ENCODE measurements at places on chromosomes 3 and 15.

DNA sequence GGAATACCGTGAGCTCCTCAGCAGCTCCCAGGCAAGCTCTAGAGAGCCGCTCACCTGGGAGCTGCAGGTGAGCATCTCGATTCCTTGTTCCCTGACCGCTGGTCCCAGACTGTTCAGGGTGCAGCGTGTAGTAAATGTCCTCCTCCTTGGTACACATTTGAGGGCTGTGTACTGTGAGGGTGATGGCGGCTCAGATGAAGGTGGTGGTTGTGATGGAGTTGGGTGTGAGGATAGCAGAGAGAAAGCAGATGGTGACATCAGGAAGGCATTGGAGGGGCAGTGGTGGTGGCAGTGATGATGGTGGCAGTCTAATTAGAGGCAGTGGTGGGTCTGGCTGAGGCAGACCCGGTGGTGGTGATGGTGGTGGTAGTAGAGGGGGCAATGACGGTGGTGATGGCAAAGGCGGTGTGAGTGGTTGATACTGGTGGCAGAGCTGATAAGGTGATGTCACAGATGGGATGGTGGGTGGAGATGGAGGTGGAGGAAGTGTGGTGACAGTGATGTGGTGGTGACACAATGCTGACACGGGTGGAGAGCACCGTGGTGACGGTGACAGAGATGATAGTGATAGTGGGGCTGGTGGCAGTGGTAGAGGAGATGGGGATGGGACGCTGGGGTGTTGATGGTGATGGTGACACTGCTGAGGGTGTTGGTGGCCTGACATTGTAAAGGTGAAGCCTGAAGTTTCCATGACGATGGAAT, at the start of gene DNAJB8:
Gene DNAJB8, minus strand, starts transcription at position 51 of the 702 bp plus-strand sequence. CDS start 3,645 bp downstream, outside the sequence.
- peak; percentile 22 for DNase-seq

- peak; percentile 81 for DNase-seq
Measured at GRCh38 chr3:105866656-105867653, 1.9 kb downstream of the CBLB start.

- no peak for DNase-seq
Measured at GRCh38 chr3:153590051-153590450, 428.0 kb downstream of the RAP2B start.

GRCh38 chr15:99440551-99441443, 125.0 kb upstream of the MEF2A start:
- no peak for DNase-seq

DNA sequence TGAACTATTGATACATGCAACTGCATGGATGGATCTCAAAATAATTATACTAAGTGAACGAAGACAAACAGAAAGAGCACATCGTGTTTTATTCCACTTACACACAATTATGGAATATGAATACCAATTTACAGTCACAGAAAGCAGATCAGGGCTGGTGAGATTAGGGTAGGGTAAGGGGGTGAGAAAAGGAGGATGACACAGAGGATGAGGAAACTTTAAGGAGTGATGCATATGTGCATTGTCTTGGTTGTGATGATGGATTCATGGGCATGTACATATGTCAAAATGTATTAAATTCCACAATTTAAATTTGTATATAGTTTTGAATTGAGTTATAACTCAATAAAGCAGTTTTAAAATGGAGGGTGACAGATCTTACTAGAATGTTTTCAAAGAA, 548.9 kb downstream of the PYDC2 start:
- no peak for DNase-seq

- DNase-seq = no peak
Measured at GRCh38 chr3:54846119-54846518, 81.7 kb downstream of the LRTM1 start.

- no peak for DNase-seq
Measured at GRCh38 chr3:149783576-149783975, 8.8 kb downstream of the ANKUB1 start.

- DNase-seq = no peak
Measured at GRCh38 chr3:146308222-146308621, 57.3 kb upstream of the PLSCR4 start.

- DNase-seq = peak; percentile 62
Measured at GRCh38 chr3:11060500-11061251, 68.1 kb downstream of the SLC6A1 start.

GRCh38 chr3:60931452-60931851, 319.8 kb downstream of the FHIT start:
- DNase-seq = no peak

GRCh38 chr3:188148318-188148717, 5.6 kb upstream of the LPP start:
- DNase-seq = no peak

DNA sequence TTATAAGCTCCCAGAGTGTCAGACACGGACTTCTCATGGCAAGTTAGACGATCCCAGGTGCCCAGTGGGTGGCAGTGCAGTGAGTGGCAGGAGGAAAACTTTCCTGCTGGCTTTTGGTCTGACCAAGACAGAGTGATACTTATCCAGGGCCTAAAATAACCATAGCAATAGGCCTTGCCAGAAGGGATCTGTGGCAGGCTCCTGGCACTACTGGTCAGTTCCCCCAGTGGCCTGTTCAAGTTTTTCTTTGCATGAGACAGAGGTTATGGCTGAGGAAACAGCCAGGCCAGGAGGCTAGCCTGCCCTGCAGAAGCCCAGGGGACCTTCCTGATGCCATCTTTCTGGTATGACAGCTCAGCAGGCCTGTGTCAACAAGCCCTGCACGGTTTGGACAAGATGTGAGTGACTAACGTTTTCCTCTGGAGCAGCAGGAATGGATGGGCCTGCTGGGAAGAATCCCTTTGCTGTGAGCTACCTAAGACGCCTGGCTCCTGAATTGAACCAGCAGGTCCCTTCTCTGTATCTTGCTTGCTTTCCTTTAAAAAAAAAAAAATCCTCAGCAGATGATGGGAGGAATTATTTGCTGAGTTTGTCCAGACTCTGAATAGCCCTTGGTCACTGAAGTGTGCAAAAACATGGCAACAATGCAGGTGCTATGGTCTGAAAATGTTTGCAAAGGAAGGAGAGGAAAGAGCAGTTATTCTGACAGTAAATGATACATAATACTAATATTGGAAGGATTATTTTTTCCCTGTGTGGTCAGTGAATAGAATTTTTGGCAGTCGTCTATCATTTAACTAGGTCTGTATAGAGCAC, 18.0 kb downstream of the SCG5 start:
- DNase-seq = no peak

DNA sequence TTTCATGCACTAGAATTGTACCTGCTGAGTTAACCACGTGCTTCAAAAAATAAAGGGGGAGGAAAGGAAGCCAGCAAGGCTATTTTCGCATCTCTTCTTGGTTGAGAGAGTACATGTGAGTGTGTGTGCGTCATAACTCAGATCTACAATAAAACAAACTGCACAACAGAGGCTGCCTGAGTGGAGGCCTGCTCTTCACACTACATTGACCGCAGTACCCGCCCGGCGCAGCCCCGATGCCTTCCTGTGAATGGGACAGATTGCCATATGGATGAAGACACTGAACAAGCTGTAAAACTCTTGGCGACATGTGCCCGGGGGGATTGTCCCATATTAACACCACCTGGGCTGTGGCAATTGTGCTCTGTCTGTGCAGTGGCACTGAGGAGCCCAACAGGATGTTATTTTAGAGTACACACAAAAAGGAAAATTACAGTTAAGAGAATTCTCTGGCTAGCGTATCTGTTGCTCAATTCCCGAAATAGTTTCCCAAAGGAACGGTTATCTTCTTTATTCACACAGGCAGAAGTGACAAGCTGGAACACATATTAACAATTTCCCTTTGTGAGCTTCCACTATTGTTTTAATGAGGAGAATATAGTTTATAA, 551.5 kb downstream of the FOXP1 start:
- DNase-seq = no peak

DNA sequence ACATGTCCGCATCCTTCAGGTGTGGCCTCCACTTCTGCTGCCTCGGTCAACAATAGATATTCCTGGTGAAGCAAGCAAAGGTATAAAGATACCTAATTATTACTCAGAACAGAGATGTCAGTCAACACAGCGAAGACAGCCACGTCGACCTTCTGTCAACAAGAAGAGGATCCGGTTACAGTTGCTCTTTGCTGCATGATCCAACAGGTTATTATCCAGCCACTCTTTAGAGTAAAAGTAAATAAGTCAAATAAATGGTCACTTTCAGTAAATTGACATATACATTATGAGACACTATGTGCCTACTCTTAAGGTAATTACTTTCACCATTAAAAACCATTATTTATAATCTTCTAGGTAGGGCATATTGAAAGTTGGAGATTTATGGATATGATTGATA, 356.8 kb upstream of the ATP11B start:
- no peak for DNase-seq

GRCh38 chr3:58237238-58237940, at the start of gene ABHD6:
Gene ABHD6 (plus strand): TSS chr3:58237792. CDS start chr3:58256587, 18,795 bp downstream.
- DNase-seq = peak; percentile 78

GRCh38 chr15:58206151-58206550, 68.0 kb downstream of the AQP9 start:
- no peak for DNase-seq

GRCh38 chr3:126926684-126927400, 56.1 kb upstream of the PLXNA1 start:
- no peak for DNase-seq

DNA sequence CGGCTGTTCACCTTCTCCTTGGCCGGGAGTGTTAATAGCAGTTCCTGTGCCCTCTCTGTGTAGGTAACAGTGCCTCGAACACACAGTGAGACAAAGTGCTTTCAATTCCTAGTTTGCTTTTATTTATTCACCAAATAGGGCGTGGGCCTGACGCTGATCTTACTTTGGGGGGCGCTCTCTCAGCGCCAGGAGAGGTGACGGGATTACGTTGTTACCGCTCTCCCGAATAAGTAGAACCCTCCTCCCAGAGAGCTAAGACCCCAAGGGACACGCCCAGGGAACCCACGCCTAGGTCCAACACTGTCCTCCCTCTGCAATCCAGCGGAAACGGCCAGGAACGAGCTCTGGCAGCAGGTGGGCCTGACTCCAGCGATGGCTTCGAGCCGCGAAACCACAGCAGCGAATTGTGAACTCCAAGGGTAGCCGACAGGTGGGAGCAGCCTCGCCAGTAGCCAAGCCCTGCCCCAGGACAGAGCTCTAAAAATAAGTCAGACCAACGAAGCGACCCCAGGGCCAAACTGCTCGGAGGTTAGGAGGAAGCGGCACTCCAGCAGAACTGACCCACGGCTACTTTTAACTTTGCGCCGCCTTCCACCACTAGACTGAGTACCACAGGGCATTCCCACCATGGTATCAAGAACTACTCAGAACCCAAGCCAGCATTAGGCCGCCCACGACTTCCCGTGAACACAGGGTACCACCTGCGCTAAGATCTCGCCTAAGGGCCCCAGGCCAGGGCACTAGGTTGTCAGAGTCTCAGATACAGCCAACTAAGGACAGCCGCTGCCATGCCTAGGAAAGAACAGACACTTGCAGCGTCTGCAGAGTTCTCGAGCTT, 1.6 kb upstream of the SIN3A start:
- DNase-seq = peak; percentile 64

GRCh38 chr3:71528816-71529215, 54.7 kb downstream of the FOXP1 start:
- peak; percentile 52 for DNase-seq

DNA sequence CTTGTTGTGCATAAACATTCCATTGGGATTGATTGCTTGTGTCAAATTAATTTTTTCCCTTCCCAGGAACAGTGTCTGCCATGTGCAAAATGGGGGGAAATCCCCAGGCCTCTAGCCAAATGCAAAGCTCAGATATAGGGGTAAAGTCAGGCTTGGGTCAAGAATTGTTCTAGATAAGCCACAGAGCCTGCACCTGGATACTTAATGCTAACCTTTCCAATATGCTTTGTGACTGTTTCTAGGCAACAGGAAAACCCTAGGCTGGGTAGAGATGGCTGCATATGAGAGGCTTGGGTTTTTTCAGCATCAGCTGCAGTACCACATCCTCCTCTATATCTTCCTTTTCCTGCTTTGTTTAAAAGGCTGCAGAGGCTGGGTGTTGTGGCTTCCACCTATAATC, 61.9 kb upstream of the ROPN1 start:
- no peak for DNase-seq

DNA sequence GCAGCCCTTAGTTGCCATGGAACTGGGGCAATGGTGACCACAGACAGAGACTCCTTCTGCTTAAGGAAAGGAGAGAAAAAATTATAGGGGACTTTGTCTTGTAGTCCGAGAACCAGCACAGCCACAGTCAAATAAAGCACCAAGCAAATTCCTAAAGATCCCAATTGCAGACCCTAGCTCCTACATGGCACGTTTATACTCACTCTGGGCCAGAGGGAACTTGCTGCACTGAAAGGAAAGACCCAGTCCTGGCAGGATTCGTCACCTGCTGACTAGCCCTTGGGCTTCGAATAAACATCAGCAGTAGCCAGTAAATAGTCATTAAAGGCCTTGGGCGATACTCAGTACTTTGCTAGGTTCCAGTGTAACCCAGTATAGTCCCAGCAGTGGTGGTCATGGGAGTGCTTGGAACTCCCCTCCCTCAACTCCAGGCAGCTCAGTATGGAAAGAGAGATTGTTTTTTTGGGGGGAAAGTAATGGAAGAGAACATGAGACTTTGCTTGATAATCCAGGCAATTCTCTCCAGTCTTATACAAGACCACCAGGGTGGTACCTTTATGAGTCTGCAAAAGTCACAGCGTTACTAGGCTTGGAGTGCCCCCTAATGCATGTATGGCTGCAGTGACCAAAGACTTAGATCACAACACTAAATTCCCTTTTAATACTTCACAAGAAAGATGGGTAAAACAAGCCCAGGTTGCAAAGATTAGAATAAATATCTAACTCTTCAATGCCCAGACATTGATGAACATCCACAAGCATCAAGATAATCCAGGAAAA, 66.4 kb upstream of the AGTR1 start:
- DNase-seq = no peak

DNA sequence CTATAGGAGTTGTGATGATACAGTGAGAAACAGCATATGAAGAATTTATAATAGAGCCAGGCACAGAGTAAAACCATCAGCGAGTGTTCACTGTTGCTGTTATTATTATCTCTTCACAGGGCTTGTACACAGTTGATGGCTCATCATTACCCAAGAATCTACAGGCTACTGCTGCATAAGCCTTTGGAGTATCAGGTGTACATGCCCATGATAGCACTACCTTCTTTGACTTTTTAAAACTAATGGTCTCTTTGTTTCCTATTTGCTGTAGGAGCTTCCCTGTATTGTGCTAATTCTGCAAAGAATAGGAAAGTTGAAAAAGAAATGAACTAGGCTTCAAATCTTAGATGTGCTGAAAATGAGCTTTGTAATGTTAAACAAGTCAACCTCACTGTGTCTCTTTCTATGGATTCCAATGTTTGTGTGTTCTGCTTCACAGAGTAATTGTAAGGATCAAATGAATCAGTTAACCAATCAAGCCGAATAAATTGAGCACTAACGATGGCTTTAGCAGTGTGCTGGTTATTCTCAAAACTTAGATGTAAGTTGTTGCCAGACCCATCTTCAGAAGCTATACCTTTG, 138.8 kb downstream of the TUSC7 start:
- DNase-seq = no peak

All from activated CD4-positive, alpha-beta T cell treated with anti-CD3 and anti-CD28 coated beads, Interleukin-10, Interleukin-2, amounts not matched to agents 100 ng/mL and 50 ng/mL, durations not matched to agents 16 hours and 8 hours (primary cell).